T-helper 2 cell (primary cell): ENCODE measurements at places on chromosomes 16 and 17.

GRCh38 chr17:82094931-82095776 lies 2.9 kb downstream of the FASN start:
- no peak for DNase-seq

- peak; percentile 70 for DNase-seq
Measured at GRCh38 chr17:20073055-20073979, 64.2 kb downstream of the SPECC1 start.

DNA sequence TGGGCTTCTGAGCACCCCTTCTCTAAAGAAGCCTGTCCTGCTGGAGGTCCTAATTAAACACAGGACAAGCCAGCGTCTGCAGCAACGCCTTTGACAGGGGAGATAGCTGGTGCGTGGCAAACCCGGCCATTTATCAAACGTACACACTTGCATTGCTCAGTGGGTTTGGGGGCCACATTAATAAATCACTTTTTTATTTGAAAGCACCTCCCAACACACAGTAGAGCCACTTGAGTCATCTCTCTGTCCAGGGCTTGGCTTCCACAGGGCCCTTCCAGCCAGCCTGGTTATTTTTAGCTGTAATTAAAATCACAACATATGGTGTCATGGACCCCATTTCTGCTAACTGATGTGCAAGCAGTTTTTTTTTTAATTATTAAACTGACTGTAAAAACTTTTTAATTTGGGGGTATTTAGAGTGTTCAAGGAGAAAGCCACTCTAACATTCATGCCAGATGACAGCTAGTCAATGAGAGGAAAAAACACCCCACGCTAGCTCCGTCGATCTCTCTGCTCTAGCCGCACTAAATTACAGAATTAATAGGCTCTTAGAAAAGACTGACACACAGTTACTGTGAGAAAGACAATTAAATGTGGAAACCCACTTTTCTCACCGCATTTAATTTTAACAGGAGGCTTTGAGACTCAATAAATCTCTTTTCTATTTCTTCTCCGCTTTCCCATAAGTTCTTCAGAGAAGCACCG lies 201.0 kb upstream of the WSCD1 start:
- DNase-seq: no peak

DNA sequence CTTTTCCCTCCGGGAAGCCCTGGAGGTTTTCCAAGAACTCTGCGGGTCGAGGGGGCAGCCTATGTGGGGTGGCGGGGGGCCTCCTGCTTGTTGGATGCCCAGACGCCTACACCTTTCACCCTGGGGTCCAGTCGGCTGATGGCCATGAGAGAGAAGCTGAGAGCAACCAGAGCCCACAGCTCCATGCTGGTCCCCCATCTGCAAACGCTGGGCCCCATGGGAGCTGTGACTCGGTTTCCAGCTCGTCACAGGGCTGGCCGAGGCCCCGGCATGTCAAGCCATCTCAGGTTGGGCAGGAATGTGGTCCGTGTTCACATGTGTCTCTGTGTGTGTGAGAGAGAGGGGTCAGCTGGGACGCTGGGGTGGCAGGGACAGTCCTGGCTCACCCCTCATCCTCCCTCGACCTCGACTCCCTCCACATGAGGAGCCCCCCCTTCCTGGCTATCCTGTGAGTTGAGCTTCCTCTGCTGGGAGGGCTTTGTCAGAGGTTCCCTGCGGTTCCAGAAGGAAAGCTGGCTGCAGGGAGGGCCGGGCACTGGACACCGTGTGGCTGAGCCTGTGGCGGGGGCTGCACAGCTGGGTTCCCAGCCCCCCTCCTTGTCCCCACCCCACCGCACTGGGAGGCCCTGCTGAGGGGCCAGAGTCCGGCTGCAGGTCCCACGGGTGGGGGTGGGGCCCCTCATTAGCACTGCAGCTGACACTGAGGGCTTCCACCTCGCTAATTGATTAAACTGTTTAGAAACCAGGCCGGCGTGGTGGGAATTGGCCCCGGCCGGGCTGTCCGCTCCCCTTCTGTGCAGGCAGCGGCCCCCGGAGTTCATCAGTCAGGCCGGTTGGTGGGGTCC lies 19.1 kb downstream of the METRNL start:
- DNase-seq: no peak

DNA sequence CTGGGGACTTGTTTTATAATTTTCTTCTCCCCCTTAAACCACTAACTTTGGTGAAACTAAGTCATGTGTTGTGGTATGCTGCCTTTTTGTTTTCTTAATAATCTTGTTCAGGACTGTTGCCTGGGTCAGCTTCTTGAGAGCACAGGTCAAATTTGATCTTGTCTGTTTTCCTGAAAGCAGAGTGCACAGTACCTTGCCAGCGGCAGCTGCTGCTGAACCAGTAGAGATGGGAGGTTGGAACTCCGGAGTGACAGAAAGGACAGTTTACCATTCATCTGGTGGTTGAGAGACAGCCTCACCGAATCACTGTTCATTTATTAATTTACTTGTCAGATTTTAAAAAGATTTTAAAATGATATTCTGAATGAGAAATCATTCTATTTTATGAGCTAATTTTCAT lies 125.0 kb downstream of the PHKB start:
- no peak for DNase-seq

- peak; percentile 75 for DNase-seq
Measured at GRCh38 chr17:60641810-60642220, 35.8 kb upstream of the BCAS3 start.

DNA sequence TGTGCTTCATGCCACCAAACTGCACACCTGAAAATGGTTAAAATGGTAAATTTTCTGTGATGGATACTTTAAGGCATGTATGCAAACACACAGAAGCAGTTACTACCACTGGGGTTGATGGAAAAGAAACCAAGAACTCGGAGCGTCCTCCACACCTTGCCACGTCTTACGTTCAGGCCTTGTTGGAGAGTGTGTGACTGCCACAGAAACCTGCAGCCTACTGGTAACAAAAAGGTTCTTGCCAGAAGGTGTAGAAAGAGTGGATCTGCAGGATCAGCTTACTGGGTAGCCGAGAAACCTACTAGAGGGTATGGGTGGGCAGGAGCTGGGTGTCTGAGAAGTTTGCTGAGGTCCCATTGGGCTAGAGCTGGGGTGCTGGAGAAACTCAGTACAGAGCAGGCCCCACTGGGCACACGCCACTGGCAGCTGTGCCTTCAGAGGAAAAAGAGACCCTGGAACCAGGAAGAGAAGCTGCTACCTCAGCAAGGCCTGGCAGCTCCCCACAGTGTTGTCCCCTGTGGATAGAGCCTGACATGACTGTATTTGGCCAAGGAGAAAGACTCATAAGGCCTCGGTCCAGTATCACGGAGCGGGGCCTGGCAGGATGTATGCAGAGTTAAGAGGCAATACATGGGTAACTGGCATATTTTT lies 204.6 kb downstream of the SEC14L1 start:
- DNase-seq: no peak

- no peak for DNase-seq
Measured at GRCh38 chr17:67834634-67835033, 9.3 kb downstream of the BPTF start.

- no peak for DNase-seq
Measured at GRCh38 chr16:4495766-4496165, 19.6 kb downstream of the HMOX2 start.
